ENCODE measurements at places on chromosomes 4 and X.

DNA sequence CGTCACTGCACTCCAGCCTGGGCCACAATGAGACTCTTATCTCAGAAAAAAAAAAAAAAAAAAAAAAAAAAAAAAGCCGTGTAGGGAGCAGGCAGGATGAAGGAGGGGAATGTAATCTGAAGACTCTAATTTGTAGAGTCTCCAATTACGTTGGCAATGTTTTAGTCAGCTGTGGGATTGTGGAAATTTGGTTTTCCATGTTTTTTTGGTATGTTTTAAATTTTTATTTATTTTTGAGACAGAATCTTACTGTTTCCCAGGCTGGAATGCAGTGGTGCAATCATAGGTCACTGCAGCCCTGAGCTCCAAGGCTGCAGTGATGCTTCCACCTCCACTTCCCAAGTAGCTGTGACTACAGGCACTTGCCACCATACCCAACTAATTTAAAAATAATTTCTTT lies 56.5 kb downstream of the NSD2 start:
- no peak for DNase-seq

GRCh38 chr4:152467101-152467500 lies 68.8 kb downstream of the FBXW7 start:
- DNase-seq = no peak

GRCh38 chrX:120797188-120797851 lies 78.3 kb downstream of the CT47B1 start:
- DNase-seq = no peak

- peak; percentile 10 for DNase-seq
Observed at GRCh38 chr4:127788517-127788916, 6.4 kb downstream of the HSPA4L start.

- peak; percentile 14 for DNase-seq
Observed at GRCh38 chrX:9464435-9465371, at the start of gene TBL1X. Gene TBL1X, plus strand, starts transcription at chrX:9465058. Its CDS starts 188,529 bp downstream, at chrX:9653587.

DNA sequence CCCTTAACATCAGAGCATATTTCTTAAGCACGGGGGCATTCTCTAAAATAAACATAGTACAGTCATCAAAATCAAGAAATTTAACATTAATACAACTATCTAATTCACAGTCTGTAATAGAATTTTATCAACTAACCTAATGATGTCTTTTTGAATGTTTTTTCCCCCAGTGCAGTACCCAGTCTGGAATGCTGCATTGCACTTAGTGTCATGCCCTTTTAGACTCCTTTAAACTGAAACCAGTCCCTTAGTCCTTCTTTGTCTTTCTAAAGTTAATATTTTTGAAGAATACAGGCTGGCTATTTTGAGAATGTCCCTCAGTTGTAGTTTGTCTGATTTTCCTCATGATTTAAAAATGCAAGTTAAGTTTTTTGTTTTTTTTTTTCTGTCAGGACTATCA lies 9.5 kb downstream of the ENPEP start:
- no peak for DNase-seq

DNA sequence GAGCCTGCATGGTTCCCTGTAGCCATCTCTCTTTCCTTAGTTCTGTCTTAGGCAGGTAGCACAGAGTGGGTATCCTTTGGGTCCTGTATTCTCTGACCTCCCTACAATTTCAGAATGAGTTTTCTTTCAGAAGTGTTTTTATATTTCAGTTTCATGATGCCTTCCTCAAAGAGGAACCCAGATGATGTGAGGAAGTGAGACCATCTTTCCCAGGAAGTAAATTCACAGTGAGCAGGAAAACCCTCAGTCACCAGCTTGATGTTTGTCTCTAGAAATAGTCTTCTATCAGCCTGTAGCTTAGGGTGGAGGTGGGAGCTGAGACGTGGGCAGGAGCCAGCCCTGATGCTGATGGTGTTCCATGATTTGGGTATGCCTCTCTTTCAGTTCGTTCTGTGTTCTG lies 16.9 kb downstream of the PLAC1 start:
- DNase-seq = no peak

- no peak for DNase-seq
Observed at GRCh38 chrX:153353416-153353815, 19.5 kb downstream of the ZNF275 start.

DNA sequence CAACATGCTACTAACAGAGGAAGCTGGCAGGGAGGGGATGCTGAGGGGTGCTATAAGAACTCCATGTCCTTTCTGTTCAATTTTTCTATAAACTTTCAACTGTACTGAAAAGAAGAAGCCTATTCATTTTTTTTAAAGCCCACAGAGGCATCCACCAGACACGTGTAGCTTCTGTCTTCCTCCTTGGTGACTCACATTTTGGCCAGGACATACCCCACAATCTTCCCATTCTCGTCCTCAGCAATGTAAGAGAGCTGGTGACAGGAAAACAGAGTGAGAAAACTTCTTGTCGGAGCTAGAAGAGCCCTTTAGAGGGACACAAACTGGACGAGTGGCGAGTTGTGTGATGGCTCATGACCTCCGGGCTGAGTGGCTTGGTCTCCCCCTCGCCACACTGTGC lies 1.1 kb downstream of the NAA10 start:
- no peak for DNase-seq

- no peak for DNase-seq
Observed at GRCh38 chr4:34245276-34245675, 1999.0 kb downstream of the ARAP2 start.

DNA sequence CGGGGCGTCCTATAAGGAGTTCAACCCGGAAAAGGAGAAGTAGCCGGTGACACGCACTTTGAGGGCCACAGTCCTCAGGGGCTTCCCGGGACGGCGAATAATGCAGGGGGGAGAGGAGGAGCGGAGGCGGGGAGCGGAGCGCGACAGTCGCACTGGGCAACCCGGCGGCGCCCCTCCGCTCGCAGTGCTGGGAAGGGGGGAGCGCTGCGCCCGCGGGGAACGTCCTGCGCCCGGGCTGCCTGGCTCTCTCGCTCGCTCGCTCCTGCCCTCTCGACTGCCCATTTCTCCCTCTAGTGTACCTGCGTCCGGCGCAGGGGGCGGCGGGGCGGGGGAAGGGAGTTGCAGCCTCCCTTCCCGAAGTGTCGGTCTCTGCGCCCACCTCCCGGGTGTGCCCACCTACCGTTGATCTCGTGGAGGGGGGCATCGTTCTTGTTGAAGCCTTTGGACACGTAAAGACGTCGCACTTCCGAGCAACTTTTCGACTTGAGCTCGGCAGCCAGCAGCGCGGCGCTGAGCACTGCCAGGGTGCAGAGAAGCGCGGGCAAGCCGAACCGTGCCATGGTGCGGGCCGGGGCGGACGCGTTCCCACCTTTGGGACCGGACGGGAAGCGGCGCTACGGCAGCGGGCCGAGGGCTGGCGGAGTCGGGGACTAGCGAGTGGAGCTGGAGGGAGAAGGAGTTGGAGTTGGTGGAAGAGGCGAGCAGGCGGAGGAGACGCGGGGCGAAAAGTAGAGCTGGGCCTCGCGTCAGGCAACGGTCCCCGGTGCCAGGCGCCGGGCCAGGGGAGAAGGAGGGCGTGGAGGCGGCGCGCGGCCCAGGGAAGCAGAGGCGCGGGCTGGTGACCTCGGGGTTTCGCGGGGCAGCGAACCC lies 648 bp downstream of the GPC4 start:
- DNase-seq = no peak

GRCh38 chr4:8840006-8840793 lies 31.4 kb downstream of the HMX1 start:
- no peak for DNase-seq

GRCh38 chrX:2913118-2913517 lies 16.0 kb downstream of the ARSD start:
- no peak for DNase-seq

GRCh38 chr4:114727461-114727860 lies 128.9 kb downstream of the UGT8 start:
- no peak for DNase-seq

GRCh38 chr4:118296729-118297128 lies 56.1 kb downstream of the PRSS12 start:
- no peak for DNase-seq

DNA sequence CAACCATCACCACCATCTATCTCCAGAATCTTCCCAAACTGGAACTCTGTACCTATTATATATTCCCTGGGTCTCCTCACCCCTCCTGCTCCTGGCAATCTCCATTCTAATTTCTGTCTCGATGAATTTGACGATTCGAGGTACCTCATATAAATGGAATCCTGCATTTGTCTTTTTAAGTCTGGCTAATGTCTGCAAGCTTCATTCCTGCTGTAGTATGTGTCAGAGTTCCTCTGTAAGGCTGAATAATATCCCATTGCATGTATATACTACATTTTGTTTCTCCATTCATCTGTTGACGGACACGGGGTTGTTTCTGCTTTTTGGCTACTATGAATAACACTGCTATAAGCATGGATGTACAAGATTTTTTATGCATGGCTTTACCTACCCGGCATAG lies 19.5 kb downstream of the PRKG2 start:
- DNase-seq = no peak

DNA sequence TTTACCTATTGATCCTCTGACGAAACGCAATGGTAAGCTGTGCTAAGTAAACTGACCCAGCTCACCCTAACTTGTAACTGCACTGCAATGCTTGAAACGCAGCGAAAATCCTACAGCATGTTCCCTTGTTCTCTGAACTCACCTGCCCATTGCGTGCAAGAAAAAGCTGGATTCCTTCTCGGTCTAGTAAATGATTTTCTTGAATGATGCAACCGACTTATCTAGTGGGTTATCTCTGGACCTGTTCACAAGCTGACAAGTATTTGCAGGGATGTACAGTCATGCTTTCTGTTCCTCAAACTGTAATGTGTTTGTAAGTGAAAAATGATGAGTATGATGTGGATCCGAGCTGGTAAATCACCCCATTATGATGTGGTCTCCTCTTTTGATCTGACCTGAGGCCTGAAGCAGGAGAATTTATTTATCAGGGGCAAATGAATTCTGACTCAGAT lies 140.1 kb downstream of the BTC start:
- no peak for DNase-seq

GRCh38 chr4:154559494-154560418 lies 3.1 kb upstream of the FGB start:
- peak; percentile 37 for DNase-seq

GRCh38 chr4:76322236-76322635 lies 15.7 kb downstream of the STBD1 start:
- no peak for DNase-seq

GRCh38 chr4:185122681-185123345 lies 20.3 kb upstream of the SLC25A4 start:
- no peak for DNase-seq

DNA sequence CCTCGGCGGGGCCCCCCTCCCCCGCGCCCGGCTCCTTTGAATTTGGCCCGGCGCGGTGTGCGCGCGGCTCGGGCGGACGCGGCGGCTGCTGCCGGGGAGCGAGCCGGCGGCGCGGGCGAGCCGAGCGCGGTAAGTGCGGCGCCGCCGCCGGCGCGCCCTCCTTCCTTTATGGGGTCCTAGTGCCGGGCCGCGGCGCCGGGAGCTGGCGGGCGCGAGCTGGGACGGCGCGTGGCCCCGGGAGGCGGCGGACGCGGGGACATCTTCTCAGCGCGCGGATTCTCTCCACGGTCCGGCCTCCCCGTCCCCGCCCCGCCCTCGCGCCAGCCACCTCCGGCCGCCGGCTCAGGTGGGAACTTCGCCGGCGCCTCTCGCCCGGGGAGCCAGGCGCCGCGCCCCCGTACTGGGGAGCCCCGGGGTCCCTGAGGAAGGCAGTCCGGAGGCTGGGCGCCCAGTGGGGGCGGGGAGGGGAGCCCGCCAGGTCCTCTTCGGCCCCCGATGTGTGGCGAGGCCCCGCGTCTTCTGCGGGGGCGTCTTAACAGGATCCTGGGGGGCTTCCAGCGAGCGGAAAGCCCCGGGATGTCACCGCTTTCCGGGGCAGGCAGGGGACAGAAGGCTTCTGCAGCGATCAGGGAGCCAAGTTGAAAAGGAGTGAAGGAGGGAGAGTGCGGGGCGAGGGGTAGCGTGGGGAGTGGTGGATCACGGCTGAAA lies 98.4 kb upstream of the TENM3 start:
- no peak for DNase-seq

GRCh38 chr4:177287255-177287654 lies 22.4 kb upstream of the NEIL3 start:
- DNase-seq = no peak

- peak; percentile 96 for DNase-seq
Observed at GRCh38 chr4:38667085-38667893, 3.3 kb downstream of the KLF3 start.

DNA sequence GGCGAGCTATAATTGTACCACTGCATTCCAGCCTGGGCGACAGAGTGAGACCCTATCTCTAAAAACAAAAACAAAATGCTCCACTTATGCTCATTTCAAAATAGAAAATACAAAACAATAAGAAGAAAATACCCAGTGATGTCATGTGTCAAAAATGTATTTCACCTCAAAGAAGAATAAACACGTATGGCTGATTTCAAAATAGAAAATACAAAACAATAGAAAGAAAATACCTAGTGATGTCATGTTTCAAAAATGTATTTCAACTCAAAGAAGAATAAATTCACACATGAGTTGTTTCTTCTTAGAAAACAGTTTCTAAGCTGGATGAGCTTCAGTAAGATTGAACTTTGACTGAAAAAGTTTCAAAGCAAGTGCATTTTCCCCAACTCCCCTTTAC lies 20.3 kb upstream of the PDCL2 start:
- no peak for DNase-seq

GRCh38 chr4:108775921-108776320 lies 13.1 kb upstream of the ETNPPL start:
- DNase-seq = no peak

- DNase-seq = no peak
Observed at GRCh38 chr4:85886665-85887064, 411.7 kb downstream of the ARHGAP24 start.

DNA sequence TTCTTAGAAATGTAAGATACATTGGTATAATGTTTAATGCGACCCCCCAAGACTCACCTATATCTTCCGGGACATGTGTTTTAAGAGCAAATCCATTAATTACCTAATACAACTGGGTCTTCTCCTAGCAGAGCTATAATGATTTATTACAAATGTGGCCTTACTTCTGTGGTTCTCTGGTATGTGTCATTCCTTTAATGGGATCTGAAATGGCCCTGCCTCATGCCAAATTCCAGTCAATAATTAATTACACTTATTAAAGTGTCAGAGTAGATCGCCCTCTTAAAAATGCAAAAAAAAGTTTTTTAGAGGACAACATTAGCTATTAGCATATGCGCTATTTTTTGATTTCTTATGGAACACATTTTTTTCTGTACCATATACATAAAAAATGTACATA lies 17.0 kb downstream of the HPSE start:
- no peak for DNase-seq

GRCh38 chr4:108453366-108453765 lies 167.0 kb upstream of the RPL34 start:
- no peak for DNase-seq

Measured in hematopoietic multipotent progenitor cell treated with erythropoietin and hydrocortisone succinate and interleukin-3 and kit ligand, for 15 days (in vitro differentiated cells).